ENCODE measurements at places on chromosomes 5 and 9. TPM values are rescaled to one million over a fixed set of nuclear protein-coding genes. Genes with fewer than 3 reads are reported as not detected.

BTNL8 gene
- polyA plus RNA-seq = not detected

PPWD1 gene
- polyA plus RNA-seq = 7.9 TPM

TLE1 gene
- polyA plus RNA-seq = 109 TPM

HINT1 gene
- 763 TPM for polyA plus RNA-seq

CDHR2 gene
- 27.3 TPM for polyA plus RNA-seq

FOXI1 gene
- not detected for polyA plus RNA-seq

GRCh38 chr5:544675-545355 is 20.6 kb upstream of the SLC9A3 start:
- no peak overlapping the region for H3K4me3 ChIP-seq
- peaks cover 22% of the 10 kb centered on the region for H3K4me1 ChIP-seq
- H3K27ac ChIP-seq = no peak overlapping the region
- peaks cover 61% of the 10 kb centered on the region for H3K27me3 ChIP-seq
- DNase-seq = no peak
- no peaks in the 10 kb centered on the region for H3K36me3 ChIP-seq

DNA sequence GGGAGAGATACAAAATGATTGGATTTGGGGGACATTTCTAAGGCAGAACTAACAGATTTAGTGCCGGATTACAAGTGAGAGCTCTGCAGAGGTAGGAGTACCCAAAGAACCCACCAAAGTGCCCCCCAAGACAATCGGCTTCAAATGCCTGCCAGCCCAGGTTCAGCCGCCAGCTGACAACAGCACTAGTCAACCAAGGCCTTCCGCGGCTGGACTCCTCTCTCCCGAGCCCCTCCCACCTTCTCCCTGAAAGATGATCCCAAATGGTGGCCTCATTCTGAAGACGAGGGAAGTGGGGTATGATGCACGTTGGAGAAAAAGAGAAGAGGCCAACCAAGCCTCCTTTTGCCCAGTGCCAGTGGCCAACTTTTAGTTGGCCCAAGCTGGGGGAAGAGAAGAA is 210.4 kb upstream of the SLC30A5 start:
- no peaks in the 10 kb centered on the region for H3K27me3 ChIP-seq
- H3K4me3 ChIP-seq = no peak overlapping the region
- no peaks in the 10 kb centered on the region for H3K36me3 ChIP-seq
- no peaks in the 10 kb centered on the region for H3K4me1 ChIP-seq
- no peak for DNase-seq

GRCh38 chr5:127909066-127909465 is 174.5 kb upstream of the SLC12A2 start:
- H3K4me3 ChIP-seq = no peak overlapping the region
- no peaks in the 10 kb centered on the region for H3K27me3 ChIP-seq
- peaks cover 6% of the 10 kb centered on the region for H3K4me1 ChIP-seq
- DNase-seq = peak; percentile 42
- no peaks in the 10 kb centered on the region for H3K36me3 ChIP-seq

DNA sequence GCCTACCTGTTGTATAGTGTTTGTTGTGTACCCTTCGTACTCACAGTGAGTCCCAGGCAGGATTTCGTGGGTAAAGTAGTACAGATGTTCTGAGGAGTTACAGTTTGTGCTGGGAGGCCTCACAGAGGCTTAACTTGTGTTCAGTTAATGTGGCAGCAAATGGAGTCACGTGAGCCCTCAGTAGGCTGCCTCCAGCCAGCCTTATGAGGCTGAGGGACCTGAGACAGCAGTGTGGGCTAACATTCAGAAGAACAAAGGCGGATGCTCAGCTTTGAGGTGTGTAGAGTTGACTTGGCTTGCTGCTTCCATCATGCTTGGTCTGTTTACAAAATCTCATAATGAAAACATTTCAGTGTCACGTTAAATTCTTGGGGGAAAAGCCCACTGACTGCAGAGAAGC is 118.1 kb downstream of the TRIO start:
- DNase-seq = no peak
- H3K27me3 ChIP-seq = no peaks in the 10 kb centered on the region
- H3K4me1 ChIP-seq = peaks cover 55% of the 10 kb centered on the region

DNA sequence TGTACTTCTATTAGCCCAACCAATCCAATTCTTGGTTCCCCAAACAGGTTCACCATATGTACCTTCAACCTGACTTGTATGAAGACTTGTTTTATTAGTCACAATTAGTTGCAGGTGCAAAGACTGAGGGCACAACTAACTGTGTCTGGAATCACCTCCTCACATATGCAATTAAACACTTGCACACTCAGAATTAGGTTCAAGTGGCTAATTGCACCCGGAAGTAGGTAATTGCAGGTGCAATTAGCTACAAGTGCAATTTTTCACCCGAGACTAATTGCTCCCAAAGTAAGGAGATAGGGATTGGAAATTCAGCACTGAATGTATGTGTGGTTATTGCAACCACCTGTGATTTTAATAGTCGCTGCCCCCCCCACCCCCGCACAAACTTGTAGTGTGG is 338.9 kb downstream of the ZSWIM6 start:
- no peaks in the 10 kb centered on the region for H3K27me3 ChIP-seq
- H3K4me3 ChIP-seq = no peak overlapping the region
- H3K4me1 ChIP-seq = no peaks in the 10 kb centered on the region
- no peak for DNase-seq
- no peak overlapping the region for H3K27ac ChIP-seq

DNA sequence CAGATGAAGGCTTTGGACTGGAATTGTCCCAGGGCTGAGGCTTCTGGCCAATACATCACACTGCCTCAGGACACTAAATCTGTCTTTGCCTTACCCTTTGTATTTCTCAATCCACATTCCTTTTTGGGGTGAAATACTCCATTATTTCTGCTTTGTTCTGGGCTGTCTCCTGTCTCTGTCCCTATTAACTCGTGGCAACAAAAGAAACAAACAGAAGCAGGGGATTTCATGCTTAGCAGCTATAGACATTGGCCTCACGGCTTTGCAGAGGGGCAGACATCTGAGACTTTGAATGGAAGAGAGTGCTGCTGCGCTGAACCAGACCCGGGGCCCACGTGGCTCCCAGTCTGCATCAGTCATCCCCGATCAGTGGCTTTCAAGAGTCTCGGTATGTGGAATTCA is 129.7 kb downstream of the ARL15 start:
- H3K27ac ChIP-seq = no peak overlapping the region
- H3K27me3 ChIP-seq = no peaks in the 10 kb centered on the region
- H3K4me1 ChIP-seq = 0 out of 2 replicates have a peak, but pooled peaks cover 7% of the 10 kb centered on the region
- DNase-seq = no peak
- H3K36me3 ChIP-seq = no peaks in the 10 kb centered on the region

- no peak for DNase-seq
- no peaks in the 10 kb centered on the region for H3K36me3 ChIP-seq
- no peaks in the 10 kb centered on the region for H3K27me3 ChIP-seq
- peaks cover 22% of the 10 kb centered on the region for H3K4me1 ChIP-seq
Observed at GRCh38 chr5:138369706-138370105, 17.2 kb downstream of the KDM3B start.

All from HepG2 (cell line).